ENCODE measurements at places on chromosomes 1 and 21.

DNA sequence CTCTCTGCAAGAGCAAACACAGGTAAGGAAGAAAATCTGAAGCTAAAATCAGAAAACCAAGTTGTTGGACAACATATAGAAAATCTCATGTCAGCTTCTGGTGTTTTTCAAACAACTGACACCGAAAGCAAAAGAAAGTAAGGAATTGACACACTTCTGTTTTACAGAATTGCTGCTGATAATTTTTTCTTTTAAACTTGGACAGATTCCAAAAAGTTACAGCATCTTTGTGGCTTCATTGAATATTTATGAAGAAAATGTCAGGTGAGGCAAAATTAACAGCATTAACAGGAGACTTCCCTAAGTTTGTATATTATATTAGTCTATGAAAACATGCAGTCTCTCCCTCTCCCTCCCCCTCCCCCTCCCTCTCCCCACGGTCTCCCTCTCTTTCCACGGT, 14.9 kb upstream of the CTSS start:
- no peak for DNase-seq

DNA sequence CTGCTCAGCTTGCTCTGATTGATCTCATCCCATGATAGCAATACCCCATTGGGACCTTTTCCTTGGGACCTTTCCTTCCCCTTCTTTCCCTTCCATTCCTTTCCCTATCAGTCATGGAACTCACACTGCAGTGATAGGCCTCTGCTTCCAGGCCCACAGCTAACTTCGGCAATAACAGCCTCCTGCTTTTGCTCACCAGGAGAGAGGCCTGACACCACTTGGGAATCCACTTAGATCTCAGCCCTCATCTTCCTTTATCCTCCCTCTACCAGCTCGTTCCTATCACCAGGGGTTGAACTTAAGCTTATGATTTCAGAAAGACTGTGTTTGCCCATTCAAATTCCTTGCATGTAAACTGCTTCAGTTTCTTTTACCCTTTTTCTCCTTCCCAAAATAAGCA, 11.0 kb upstream of the TIPRL start:
- no peak for DNase-seq

DNA sequence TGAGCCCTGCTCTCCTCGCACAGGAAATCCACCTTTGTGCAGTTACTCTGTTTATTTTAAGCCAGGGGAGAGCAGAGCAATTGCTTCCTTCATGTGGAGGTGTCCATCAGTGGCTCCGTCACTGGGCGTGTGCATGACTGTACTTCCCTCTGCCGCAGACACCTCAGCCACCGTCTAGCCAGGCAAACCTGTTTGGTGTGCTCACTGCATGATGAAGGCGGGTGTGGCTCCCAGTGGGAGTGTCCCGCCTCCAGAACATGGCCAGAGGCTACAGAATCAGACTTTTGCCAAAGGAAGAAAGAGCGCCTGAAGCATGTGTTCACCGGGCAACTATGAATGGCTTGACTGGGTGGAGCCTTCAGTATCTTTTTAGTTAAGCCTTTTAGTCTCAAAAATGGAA, 26.1 kb upstream of the LAMC2 start:
- no peak for DNase-seq

DNA sequence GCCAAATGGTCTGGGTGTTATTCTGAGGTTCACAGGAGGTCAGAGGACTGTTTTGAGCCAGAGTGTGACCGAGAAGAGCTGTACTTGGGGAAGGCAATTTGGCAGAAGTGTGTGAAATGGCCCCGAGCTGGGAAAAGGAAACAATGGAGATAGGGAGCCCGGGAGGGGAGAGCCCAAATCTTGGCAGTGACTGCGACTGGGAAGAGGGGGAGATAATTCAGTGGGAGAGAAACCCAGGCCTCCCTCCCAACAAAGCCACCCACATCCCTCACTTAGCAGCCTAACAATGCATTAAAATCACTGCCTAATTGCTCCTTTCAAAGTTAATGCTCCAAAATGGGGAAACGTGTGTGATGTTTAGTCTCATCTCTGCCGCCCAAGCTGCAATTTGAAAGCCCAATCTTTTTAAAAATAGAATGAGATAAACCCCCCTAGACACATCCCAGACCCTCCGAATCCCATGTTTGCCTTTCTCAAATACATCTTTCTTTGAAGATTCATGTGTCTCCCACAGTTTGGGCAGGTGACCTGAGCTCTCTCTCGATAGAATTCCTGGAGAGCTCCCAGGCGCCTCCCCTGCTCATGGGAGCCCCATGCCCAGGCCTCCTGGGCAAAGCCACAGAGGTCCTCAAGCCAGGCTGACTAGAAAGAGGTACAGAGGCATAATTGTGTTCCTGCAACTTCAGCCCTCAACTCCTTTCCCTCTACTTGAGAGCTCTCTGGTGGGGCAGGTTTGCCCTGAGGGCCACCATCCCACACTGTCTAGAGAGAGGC, 17.3 kb downstream of the LRRC52 start:
- DNase-seq: no peak

Data from stimulated activated CD8-positive, alpha-beta memory T cell treated with anti-CD3 and anti-CD28 coated beads, Interleukin-2, amount 100 ng/mL, for 1 hour (primary cell).